ENCODE measurements at places on chromosomes 6 and 20.

GRCh38 chr6:119430805-119431204 lies 81.2 kb upstream of the MAN1A1 start:
- no peak for DNase-seq

DNA sequence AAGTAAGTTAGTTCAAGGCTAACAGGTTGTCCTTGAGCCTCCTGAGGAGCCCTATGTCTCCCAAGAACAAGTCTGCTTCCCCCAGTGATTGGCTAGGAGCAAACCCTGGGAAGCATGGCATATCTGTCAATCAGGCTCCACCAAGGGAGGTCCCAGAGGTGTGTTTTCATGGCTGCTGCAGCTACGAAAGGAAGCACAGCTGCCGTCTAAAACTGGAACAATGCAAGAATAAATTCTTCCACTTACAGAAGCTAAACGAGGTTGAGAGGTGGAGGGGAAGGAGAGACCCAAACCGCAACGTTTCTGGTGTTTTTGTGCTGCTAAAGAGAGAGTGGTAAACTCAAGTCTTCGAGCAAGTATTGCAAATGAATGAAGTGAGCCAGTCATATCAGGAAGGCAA lies 4.9 kb upstream of the PTGIS start:
- no peak for DNase-seq

DNA sequence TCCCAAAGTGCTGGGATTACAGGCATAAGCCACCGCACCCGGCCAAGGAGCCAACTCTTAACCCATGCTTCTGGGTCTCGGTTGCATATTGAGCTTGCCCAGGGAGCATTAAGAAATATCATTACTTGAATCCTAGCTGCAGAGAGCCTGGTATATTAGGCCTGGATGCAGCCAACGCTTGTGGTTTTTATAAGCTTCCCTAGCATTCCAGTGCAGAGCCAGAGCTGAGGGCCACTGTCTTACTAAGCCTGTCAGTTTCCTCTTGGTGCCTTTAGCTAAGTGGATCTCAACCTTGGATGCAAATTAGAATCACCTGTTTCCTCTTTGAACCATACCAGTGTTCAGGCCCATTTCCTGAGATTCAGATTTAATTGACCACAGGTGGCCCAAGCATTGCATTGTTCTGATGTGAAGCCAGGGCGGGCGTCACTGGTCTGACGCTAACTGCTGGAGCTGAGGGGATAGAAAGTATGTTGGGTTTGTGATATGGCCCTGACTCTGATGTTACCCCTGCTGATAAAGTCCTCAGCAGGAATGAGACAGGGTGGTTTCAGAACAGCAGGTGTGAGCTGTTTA lies 76.3 kb downstream of the BTBD3 start:
- DNase-seq, result peak; percentile 90

DNA sequence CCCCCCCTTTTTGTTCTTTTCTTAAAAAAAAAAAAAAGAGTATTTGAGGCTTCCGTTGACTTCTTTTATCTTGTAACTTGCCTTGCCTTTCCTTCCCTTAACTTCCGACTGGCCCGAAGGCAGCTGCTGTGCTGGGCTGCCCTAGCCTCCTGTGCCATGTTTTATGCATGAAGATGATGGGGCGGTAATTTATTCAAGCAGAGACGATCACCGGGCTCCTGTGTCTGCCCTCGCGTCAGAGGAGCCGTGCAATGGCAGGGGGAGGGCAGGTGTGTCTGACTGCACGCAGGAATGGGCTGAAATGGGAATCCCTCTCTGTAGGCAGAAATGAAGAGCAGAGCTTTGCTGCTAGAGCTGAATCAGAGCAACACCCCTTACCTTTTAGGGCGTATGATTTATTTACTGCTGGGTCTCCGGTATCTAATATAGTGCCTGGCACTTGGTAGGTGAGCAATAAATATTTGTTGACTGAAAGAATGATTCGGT lies 106.3 kb upstream of the RIPOR2 start:
- DNase-seq, result peak; percentile 64

DNA sequence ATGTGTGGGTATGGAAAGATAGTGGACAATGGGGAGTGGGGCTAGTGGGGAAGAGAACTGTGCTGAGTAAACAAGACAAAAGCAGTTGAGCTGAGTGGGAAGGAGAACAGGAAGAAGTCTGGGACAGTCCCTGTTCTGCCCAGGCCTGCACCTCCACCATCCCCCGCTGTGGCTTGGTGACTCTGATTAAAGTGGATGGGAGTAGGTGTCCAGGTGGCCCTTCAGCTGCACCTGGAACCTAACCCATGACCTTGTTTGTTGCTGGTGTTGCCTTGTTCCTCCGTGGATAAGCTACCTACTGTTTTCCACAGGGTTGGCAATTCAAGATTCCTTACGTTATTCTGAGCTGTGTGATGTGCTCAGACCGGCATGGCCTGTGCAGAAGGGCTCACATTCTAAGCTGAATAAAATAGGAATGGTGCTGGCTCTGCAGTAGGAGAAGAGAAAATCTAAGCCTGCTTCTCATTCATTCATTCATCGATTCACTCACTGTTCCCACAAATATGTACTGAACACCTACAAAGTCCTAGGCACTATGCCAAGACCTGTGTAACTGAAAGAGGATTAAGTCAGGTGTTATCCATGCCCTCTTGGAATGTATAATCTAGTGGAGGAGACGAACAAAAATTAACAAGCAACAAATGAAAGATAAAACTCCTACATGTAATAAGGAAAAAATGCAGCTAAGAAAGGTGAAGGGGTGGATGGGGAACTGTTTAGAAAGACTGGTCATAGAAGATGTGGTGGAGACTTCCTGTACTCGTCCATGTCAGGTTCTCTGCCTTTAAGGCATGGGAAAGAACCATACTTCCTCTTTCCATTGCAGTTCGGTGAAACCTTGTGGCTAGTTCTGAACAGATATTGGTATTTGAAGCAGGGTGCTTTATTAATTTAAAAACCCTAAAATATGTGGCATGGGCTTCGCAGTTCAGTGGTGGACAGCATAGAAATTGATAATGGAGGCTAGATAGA lies 10.1 kb upstream of the CALHM6 start:
- DNase-seq, result no peak

DNA sequence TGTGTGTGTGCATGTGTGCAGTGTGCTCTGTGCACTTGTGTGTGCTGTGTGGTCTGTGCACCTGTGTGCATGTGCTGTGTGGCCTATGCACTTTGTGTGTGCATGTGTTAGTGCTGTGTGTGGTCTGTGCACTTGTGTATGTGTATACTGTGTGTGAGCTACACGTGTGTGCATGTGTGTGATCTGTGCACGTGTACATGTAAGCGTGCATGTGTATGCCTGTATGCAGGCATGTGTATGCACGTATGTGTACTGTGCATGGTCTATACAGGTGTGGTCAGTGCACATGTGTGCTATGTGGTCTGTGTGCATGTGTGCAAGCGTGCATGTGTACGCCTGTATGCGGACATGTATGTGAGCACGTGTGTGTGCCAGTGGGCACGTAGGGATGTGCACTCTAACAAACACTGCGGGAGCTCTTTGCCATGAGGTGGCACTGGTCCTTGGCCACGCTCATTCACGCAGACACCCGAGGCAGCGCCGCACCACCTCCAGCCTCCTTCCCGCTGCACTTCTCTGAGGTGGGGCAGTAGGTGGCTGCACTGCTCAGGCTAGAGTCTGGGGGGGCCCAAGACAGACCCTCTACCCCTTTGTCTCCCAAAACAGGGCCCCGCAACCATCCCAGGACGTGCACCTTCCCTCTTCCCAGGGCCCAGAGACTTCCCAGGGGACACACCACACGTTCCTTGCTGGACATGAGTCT lies 42.4 kb upstream of the CHRNA4 start:
- DNase-seq, result no peak

DNA sequence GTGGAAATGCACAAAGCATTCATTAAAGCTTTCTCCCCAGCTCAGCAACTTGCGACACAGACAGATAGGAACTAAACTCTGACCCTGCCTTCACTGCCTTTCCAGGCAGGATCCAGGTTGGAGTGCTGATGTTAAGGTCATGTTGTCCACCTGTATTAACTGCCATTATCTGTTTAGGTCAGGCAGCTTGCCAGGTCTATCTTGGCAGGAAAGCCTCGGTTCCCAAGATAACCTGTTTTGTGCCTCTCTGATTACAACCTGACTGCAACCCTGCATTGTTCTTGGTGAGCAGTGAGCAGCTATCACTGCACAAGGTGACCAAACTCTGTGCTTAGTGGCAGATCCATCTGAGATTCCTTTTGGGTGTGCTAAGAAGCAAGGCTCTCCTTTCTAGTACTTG lies 23.2 kb upstream of the ELOVL2 start:
- peak; percentile 63 for DNase-seq

GRCh38 chr6:158328952-158329351 lies 16.7 kb downstream of the TULP4 start:
- no peak for DNase-seq

- DNase-seq, result no peak
These were observed 392.0 kb downstream of the SYNE1 start for GRCh38 chr6:152244998-152245630.

DNA sequence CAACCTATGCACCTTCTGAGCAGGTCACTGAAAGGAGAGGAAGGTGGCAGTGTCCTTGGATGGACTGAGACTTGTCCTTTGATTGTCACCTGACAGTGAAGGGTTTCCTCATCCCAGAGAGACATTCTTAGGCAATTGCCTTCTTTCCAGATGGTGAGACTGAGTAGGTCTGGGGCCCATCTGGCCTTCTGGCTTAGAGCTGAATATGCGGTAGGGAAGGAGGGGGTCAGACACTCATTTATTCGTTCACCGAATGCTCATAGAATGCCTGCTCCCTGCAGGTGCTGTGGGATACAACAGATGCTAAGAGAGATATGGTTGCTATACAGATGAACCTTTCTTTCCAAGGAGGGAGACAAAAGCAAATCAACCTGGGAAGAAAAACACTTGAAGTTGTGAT lies 76.8 kb downstream of the BMP6 start:
- DNase-seq, result no peak

GRCh38 chr6:71476371-71476770 lies 187.8 kb downstream of the OGFRL1 start:
- DNase-seq, result no peak

- DNase-seq, result no peak
These were observed 25.9 kb upstream of the GTSF1L start for GRCh38 chr20:43752561-43753301.

GRCh38 chr20:50724851-50725723 lies 6.3 kb upstream of the PARD6B start:
- DNase-seq, result no peak

GRCh38 chr6:119276211-119276610 lies 73.3 kb downstream of the MAN1A1 start:
- DNase-seq, result no peak

GRCh38 chr6:26389349-26389894 lies 6.5 kb downstream of the BTN2A2 start:
- DNase-seq, result no peak

DNA sequence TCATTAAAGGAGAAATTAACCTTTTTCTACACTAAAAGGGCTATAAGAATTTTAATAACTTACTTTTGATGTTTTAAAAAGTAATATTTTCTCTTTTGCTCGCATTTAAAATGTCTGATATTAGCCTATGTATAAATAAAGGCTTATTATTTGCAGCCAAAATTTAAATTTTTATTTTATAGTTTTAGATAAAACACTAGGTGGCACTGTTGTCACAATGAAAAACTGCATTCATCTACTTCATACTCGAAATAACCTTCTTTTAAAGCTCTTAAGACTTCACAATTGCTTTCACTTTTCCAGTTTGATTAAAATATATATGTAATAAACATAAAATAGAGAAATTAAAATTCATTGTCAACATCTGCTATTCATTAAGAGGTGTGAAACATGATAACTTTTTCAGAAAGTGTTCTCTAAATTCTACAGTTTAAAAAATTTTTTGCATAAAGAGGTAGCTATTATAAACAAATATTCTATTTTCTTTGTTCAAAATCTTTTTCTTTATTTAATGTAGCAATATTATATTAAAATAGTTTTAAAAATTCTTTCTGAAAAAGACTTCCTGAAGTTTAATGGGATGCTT lies 78.8 kb upstream of the DEFB112 start:
- DNase-seq, result no peak

GRCh38 chr6:34771727-34772126 lies 14.4 kb downstream of the SNRPC start:
- DNase-seq, result no peak

DNA sequence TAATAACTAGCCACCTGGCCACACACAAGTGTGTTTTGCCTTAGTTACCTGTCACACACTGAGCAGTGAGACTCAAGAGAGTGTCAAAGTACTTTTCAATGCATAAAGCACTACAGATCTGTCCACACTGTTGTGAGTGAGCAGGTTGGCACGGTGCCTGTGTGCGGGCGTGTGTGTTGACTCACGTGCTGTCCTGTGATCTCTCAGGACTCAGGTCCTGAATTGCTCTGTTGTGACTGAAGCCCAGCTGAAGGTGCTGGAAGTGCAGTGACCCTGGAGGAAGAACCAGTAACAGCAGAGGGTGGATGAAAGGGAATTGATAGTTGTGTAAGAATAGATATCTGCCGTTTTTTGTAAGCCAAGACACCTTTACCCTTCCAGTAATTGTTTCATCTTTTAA lies 18.3 kb downstream of the SLC16A10 start:
- DNase-seq, result no peak

- peak; percentile 88 for DNase-seq
These were observed at the start of gene ZKSCAN3 for GRCh38 chr6:28349892-28350737. Gene ZKSCAN3 (plus strand): TSS chr6:28349947. CDS start chr6:28359587, 9,640 bp downstream.

DNA sequence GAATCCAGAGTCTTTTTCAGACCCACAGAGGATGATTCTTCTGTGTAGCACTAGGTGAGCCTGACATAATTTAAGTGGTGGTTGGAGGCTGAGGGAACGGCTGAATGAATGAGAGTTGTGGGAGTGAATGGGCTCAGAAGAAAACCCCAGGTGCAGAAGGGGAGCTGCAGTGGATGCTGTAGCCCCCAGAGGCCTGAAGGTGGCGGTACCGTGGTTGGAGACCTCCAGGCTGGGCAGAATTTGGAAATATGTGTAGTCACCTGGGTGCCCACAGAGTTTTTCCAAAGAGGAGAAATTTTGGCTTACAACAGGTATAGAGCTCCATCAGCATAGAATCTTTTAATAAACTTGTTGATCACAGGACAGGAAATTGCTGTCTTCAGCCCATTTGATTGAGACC lies 6.5 kb upstream of the RAET1G start:
- no peak for DNase-seq

DNA sequence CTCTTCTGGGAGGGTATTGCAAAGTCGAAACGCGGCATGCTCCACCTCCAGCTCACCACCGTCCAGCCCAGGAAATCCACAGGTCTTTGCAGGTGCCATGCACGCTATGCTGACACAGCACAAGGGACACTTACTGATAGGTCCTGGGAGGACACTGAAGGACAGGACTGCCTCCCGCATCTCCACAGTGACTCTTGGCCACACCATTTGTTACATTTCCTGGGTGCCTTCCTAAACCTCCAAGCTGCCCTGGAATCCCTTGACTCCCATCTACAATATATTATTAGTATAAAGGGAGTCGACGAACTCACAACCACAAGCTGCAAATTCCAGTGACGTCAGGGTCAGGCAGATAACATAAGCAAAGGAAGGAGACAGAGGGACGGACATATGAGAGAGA lies 106.9 kb downstream of the JPH2 start:
- DNase-seq, result no peak

All from NCI-H2081 (cell line).